ENCODE measurements at places on chromosomes 6 and 20. TPM values are rescaled to one million over a fixed set of nuclear protein-coding genes. Genes with fewer than 3 reads are reported as not detected.

- no peak for DNase-seq
Observed at GRCh38 chr6:41547799-41548097, 1.6 kb downstream of the FOXP4 start.

DNA sequence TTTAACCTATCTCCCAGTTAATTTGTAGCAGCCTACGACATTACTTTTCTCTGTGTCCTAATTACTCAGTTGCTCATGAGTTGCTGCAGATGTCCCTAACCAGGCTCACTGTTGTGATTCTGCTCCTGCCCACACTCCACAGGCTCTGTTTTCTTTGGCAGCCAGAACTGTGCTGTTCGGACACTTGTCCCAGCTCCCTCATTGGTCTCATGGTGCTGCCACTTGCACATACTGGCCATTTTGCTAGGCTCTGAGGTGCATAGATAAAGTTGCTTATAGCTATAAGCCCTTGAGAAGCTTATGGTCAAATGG lies 55.0 kb downstream of the NOX3 start:
- DNase-seq, result no peak

DNA sequence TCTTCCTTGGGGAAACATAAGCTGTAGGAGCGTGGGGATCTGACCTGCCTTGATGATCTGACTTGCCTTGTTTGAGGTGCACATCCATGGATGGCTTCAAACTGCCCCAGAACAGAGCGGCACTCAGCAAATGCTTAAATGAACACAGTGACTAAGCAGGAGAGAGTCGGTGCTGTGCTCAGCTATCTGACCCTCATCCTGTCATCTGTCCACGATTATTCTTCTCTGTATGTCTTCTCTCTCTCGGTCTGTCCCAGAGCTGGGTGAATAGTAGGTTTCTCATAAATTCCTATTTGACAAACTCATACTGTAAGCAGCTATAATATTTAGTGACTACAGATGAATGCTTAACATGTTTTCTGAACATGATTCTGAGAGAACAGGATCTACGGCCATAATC lies 37.3 kb downstream of the TRAM2 start:
- DNase-seq, result no peak

- peak; percentile 85 for DNase-seq
Observed at GRCh38 chr6:6008648-6009421, 2.1 kb upstream of the NRN1 start.

- DNase-seq, result peak; percentile 31
Observed at GRCh38 chr6:52992980-52993920, 1.8 kb downstream of the GSTA4 start.

GRCh38 chr6:137893181-137893580 lies 26.1 kb downstream of the TNFAIP3 start:
- DNase-seq, result no peak

DNA sequence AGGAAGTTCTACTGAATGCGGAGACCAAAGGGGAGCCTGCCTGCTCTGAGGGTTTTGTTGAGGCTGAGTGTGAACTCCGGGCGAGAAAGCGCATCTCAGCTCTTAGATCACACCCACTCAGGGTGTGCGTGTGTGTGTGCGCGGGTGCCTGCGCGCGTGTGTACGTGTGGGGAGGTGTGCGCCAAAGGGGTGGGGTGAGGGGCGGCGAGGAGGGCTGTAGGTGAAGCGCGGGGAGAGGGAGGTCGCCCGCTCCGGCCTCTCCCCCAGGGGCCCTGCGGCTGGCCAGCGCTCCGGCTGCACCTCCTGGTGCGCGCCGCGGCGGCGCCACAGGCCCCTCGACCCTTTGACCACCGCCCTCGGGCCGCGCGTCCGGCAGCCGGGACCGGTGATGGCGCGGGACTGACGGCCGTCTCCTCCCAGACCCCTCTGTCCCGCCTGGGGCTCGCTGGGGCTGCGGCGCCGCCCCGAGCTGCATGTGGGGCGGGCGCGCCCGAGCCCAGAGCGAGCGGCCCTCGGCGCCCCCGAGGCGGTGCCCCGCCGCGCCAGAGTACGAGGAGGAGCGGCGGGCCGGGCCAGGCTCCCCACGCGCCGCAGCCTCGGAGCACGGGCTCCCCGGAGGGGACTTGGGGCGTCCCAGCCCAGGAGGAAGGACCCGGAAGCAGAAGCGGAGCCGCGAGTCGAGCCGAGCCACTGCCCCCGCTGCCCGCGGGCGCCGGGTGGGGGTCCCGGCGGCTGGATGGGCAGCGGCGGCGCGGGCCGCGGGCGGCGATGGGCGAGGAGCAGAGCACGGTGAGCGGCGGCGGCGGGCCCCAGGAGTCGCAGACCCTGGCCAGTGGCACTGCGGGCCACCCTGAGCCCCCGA lies at the start of gene RNF217:
Gene RNF217 (plus strand): TSS at position 661 of the 862 bp plus-strand sequence. CDS start 108 bp downstream, at position 769.
- peak; percentile 80 for DNase-seq

MRAP2 gene
- total RNA-seq, result 32.9 TPM

SULF2 gene
- total RNA-seq, result 68.0 TPM

RPS10 gene
- 1,790 TPM for total RNA-seq

All from tongue (tissue), 3 donors.